ENCODE measurements at places on chromosomes 11 and 22.

DNA sequence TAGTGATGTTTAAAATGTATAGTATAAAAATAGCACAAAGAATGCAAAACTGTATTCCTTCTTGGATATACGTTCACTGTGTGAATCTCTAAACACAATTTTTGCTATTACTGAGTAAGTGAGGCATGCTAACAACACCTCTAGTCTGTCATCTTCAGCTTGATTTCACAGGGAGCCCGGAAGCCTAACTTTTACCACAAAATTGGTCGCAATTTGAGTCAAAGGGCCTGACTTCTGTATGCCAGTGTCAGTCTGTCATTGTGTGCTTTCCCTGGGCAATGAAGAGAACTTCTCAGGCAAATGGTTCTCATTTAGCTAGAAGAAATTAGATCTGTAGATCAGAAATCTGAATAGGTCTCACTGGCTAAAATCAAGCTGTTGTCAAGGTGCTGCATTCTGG lies 1059.5 kb downstream of the FAM181B start:
- no peak for DNase-seq

- DNase-seq: no peak
Measured at GRCh38 chr22:28750471-28750881, 8.6 kb downstream of the HSCB start.

DNA sequence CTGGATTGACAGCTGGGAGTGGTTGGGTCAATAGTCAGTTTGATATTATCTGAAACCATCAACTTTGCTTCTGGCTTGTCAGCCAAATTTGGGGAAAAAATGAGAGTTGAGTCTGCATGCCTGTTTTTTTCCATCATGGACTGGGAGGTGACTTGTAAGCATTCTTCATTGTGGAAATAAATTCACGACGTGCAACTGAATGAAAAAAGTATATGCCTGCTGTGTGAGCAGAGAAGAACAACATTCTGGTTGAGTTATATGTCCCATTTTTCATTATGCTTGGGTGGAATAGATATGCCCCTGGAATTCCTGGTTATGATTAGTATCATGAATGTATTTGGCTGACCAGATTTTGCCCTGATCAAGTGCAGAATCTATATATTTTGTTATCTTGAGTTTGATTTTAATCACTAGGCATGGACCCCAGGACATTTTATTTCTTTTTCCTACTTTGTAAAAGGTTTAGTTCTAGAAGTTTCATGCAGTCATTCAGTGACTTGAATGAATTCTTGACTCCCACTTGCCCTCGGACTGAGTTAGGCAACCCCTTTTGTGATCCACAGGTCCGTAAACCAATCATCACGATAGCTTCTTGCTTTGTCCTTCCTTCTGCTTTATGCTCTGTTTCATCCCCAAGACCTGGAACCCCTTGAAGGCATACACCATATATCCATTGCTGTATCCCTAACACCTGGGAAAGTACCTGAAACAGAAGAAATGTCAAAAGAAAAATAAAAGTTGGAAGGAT lies 205.8 kb downstream of the NAV2 start:
- DNase-seq: no peak

GRCh38 chr11:110447897-110448745 lies 18.4 kb downstream of the FDX1 start:
- no peak for DNase-seq

- DNase-seq: no peak
Measured at GRCh38 chr11:44316659-44317240, 6.8 kb upstream of the ALX4 start.

- DNase-seq: no peak
Measured at GRCh38 chr11:64546176-64546575, 44.8 kb upstream of the SLC22A12 start.

DNA sequence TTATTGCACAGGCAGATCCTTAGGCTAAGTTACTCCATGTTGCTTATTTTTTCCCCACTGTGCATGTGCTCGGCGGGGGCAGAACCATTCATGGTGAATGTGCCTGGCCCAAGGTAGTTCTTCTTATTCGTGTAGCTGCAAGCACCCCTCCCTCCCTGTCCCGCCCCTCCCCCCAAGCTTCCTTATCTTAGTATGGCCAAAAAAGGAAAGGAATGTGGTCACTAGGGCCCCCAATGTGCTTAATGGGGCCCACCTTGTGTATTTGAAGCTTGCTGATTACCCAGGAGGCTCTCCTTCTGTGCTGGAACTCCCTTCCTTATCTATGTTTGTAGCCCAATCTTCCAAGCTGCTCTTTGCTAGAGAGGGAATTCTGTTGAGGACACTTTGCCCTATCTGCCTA lies 1259.7 kb upstream of the RAG2 start:
- no peak for DNase-seq

DNA sequence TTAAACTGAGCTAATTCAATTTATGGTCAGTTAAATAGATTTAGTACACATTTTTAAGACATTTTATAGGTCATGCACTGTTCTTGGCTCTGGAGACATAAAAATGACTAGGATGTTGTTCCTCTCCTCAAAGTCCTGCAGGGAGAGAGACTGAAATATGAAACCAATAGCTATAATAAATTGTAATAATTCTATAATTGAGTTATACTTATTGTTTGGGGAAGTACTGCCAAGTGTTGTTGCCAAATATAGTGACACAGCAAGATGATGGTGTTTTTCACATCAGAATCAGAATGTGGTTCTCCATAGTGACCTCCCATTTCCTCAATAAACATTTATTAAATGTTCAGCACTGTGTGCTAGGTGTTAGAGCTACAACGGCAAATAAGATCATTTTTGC lies 470.6 kb downstream of the NTM start:
- no peak for DNase-seq

DNA sequence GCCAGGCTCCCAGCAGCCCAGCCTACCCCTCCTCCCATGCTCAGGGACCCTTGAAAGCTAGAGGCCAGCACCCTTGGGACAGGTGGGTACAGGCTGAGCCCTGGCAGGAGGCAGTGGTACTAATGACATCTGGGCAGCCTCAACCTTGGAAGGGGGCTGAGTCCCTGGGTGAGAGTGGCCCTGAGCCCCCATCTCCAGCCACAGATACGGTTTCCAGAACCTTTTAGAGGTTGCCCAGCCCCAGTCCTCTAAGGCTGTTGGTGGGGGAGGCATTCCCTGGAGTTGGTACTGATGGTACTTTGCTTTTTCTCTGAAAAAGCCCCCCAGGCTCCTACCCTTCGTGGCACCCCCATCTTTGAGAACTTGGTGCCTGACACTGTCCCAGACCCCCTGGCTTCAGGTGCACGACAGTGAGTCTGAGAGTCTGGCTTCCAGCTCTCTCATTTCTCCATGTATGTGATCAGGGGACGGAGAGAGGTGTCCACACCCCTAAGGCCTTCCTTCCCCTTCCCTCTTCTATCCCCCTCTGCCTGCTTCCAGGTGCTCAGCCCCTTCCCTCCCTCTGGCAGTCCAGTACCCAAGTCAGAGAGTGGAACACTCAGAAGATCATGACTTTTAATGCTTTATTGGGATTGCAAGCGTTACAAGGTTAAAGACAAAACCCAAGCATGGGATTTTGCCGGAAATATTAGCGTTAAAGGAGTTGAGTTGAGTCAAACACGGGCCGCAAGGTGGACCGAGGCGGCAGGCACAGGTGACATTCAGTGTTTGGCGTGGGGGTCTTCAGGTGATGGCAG lies 10.5 kb downstream of the IGF2 start:
- DNase-seq: no peak

- DNase-seq: no peak
Measured at GRCh38 chr11:70547386-70547785, 149.1 kb downstream of the CTTN start.

GRCh38 chr22:44889255-44889878 lies 120.4 kb downstream of the PHF21B start:
- no peak for DNase-seq

DNA sequence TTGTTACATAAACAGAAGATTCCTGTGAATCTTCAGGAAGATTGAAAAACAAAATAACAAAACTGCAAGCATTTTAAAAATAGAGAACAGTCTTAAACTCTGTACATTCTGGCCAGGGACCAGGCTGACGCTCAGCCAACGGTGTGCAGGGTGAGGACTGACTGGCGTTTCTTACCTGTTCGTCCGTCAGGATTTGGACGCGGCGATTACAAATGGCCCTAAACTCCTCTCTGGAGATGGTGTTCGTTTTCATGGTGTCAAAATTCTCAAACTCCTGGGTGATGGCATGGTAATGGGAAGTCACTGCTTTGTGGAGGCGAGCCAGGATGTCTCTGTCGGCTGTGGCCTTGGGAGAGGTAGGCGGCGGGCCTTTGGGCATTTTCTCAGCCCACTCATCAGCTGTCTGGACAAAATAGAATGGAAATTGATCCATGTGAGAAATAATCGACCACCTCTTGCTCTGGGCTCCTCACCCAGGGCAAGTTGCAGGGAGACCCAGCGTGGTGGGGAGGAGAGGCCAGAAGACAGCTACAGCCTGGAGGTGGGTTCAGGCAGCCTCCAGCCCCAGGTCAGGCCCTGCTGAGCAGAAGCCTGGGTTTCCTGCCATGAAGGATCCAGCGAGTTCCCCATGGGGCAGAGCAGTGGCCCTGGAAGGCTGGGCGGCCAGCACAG lies 143.0 kb downstream of the MPPED1 start:
- DNase-seq: no peak

DNA sequence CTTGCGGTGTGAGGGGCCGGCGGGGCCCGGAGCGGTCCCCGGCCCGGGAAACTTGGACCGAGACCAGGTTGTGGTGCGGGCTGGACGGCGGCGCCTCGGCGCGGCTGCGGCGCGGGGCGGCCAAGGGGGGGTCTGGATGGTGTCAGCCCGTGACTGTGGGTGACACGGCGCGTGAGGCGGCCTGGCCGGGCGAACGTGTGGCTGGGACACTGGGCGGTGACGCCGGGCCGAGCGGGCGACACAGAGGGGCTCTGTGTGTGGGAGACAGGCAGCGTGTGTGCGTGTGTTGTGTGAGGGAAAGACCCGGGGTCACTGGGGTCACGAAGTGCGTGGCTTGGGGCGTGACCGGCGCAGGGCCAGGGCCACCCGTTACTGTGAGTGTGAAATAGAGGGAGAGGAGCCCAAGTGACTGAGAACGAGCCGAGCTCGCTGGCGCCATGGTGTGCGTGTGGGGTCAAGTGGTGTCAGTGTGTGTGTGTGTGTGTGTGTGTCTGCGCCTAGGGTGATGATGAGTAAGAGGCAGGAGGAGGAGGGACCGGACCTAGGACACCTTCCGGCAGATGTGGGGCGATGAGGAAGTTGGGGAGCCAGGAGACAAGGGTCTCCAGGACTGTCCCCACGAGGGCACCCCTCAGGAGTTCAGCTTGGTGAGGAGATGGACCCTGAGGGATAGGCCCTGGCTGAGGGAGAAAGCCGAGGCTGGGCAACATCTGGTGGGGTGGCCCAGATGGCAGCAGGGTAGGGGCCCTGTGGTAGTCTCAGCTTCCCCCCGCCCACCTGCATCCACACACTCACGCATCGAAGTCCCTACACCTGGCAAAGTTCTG lies 817 bp downstream of the RELT start:
- DNase-seq: no peak

DNA sequence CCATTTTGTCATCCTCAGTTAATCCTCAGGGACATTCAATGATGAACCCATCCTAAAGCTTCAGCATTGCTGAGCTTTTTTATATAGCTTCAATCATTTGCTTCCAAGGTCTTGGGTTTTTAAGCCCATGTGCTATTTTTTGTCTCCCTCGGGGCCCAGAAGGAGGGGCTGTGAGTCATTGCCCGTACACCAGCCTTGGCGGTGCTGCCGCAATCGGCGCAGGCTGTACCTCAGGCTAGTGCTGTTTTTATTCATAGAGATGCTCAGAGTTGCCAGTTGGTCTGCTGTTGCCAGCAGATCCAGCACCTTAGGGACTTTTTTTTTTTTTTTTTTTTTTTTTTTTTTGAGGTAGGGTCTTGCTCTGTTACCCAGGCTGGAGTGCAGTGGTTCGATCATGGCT lies 35.5 kb downstream of the ACO2 start:
- no peak for DNase-seq

- no peak for DNase-seq
Measured at GRCh38 chr11:79174045-79175008, 266.5 kb downstream of the TENM4 start.

DNA sequence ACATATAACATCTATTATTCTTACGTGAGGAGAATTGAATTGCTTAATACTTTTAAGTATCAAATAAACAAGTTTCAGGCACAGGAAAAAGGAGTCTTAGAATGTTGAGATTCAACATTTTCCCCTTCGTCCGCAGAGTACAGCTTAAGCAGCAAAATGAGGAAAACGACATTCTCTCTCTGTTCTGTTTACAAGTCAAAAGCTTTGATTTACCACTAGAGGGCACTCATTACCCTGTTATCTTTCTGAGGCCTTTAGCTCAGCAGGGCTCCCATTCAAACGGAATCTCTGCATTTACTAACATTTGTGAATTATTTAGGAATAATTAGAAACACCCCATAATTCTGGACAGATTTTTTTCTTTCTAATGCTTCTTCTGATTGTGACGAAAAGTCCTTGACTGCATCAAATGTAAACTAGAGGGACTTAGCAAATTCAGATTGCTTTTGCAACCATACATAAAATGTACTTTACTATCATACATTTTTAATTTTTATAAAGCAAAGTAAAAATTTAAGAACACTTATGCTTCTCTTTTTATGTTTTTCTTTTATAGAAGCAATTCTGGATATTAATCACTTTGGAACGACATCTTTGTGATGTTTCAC lies 75.0 kb downstream of the JRKL start:
- DNase-seq: no peak

DNA sequence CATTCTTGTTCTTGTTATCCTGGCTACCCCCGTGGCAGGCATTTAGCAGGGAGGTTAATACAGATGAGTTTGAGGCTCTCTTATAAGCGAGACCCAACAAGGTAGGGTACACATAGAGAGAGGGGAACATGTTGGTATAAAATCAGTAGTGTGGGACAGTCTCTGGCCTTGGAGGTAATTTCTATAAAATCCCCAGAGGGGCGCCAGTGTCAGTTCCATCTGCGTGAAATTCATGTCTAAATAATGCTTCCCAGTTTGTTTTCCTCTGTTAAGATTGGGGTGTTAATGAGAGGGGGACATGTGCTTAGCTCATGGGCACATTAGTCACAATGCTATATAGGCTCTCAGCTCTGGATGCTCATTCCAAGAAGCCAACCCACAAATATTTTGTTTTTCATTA lies 150.7 kb downstream of the MYO18B start:
- no peak for DNase-seq

GRCh38 chr11:83033371-83033770 lies 38.3 kb downstream of the RAB30 start:
- DNase-seq: no peak
